ENCODE measurements at places on chromosomes 6 and 20. TPM values are rescaled to one million over a fixed set of nuclear protein-coding genes. Genes with fewer than 3 reads are reported as not detected.

- no peak for DNase-seq
Observed at GRCh38 chr20:62696434-62696957, 12.1 kb upstream of the NTSR1 start.

DNA sequence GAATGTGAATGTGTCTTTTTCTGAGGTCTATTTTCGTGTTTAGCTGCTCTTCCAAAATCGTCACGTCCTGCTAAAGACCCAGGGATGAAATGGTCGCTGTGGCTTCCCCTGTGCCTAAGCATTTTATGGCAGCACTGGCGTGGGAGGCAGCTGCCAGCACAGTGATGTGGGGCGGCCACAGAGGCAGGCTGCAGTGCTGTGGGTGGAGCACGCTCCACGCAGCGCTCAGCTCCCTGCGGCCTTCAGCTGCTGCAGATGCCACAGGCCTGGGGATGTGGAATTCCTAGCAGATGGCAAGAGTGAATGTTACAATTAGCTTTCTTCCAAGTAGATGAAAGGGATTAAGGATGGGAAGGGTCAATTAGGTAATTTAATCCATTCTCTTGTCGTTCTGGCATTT, 242.6 kb downstream of the SMOC2 start:
- DNase-seq = no peak

DNA sequence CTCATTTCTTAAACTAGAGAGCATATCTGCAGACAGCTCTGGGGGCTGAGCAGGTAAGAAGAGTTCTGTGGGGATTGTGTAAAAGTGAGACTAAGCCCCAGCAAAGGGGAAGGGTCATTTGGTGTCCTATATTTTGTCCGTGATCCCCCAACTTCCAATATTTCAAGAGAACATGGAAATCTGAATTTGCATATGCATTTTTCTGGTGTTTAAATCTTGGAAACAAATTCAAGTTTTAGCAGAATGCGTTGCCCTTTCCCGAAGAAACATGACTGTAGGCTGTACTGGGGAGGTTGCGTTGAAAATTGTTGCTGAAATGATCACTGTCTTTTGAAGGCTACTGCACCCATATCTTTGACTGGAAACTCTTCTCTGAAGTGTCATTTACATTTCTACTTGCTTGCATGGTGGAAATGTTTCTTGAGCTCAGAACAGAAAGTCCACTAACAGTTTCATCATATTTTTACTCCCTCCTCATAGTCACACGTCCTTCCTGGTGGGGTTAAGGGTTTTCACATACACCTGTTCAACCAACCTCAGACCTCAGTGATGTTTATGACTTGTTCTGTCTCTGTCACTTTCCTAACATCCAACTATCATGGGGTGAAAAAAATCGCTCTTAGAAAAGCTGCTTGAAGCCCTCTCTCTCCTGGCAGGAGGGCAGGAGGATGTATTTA, 140.3 kb downstream of the BCAS1 start:
- DNase-seq = no peak

DNA sequence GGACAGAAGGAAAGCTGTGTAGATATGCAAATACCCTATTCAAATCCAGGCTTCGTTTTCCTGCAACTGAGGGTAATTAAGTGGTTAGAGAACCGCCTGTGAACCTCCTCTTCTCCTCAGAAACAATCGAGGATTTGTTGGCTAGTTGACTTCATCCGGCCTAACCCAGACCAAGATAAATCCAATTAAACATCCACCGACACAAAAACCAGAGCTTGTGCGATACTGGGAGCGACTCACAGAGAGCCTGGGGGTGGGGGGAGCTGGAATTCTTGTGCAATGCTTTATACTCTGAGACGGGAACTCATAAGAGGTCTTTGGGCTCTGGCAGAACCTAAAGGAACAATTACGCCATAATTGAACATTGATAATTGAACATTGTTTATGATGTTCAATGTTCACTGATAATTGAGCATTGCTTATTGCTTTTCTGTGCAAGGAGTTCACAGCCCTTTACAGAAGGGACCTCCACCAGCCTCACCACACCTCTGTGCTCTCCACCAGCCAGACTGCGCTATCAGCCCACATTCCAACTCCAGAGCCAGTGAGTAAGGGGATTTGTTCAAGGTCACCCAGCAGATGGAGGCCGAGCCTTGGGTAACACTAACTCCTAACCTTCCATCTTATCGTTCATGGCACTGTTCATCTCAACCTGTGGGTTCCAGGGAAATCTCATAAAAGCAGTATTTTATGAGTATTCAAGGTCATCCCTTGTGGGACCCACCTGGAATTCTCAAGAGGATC, 429.6 kb upstream of the JARID2 start:
- peak; percentile 42 for DNase-seq

- DNase-seq = no peak
Observed at GRCh38 chr6:39330476-39330875, 8.0 kb upstream of the KCNK16 start.

CAP2 gene
- polyA plus RNA-seq = 9.5 TPM

PEX3 gene
- 38.7 TPM for polyA plus RNA-seq

SMLR1 gene
- polyA plus RNA-seq = not detected

CRYBG1 gene
- polyA plus RNA-seq = 28.3 TPM

All from mammary epithelial cell (primary cell).